ENCODE measurements at places on chromosomes 6 and 20.

GRCh38 chr20:31720486-31721407, 1.9 kb downstream of the BCL2L1 start:
- DNase-seq, result no peak

DNA sequence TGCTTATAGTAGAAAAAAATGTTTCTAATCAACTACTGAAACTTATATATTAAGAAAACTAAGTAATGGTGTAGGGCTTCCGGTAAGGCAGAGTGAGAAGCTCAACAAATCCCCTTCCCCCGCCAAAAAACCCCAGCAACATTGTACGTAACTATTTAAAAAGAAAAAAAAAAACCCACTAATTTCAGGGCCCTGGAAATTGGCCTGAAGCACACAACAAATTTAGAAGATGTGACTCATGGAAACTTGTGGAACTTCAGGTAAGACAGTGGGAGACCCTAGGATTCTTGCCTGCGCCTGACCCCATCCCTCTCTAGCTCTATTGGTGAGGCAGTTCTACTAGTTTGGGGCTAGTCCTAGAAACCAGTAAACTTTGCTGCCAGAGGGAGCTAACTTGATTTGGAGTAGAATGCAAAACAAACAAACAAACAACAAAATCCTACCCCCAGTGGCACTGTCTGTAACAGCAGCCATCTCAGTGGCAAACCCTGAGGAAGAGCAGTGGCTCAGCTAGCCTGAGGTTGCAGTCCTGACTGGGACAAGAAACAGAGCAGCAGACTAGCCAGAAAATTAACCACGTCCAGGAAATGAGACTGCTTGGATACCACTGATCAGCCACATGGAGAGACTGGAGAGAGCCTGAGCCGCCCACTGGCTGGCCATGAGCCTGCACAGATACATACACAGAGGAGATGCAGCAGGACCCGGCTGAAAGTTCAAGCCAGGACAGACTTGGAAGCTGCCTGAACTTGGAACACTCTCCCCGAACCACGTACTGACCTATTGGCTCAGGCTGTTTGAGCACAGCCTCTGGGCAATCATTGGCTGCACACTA, 135.1 kb downstream of the TBXT start:
- DNase-seq, result no peak

- no peak for DNase-seq
Observed at GRCh38 chr20:44695295-44695673, 19.9 kb upstream of the CCN5 start.

- DNase-seq, result no peak
Observed at GRCh38 chr6:13561624-13562267, 12.7 kb upstream of the SIRT5 start.

DNA sequence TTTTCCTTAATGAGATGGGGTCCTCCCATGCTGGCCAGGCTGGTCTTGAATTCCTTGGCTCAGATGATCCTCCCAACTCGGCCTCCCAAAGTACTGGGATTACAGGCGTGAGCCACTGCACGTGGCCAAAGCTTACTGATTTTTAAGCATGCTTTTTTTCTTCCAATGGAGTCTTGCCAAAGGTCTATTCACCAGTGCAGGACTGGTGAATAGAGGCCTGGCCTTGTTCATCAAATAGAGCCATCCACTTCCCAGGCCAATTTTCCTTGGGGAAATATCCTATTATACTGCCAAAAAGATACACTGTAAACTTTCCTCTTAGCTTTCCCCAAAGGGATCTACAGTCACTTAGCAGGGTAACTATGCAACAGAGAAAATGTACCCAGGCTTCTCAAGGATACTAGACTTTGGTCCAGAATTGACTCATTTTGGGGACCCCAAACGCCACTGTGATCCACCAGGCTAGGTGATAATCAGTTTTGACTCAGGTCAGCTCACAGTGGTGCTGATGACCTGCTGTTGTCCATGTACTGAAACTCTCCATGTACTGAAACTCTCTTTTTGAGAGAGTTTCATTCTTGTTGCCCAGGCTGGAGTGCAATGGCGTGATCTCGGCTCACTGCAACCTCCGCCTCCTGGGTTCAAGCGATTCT, 91.8 kb downstream of the REPS1 start:
- DNase-seq, result no peak

- DNase-seq, result no peak
Observed at GRCh38 chr6:119514345-119514744, 164.8 kb upstream of the MAN1A1 start.

DNA sequence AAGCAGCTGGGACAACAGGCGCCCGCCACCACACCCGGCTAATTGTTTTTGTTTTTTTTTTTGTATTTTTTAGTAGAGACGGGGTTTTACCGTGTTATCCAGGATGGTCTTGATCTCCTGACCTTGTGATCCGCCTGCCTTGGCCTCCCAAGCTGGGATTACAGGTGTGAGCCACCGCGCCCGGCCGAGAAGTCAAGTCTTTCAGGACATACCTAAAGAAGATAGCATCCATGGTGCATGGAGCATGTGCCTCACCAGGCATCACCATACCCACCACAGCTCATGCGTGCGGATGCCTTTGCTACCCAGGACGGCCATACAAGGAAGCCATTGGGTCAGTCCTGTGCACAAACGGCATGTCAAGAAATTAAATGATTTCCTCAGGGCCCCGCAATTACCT, 60.8 kb downstream of the DACT2 start:
- no peak for DNase-seq

- DNase-seq, result no peak
Observed at GRCh38 chr6:169108753-169109152, 144.9 kb downstream of the THBS2 start.

GRCh38 chr20:8535403-8536261, 403.6 kb downstream of the PLCB1 start:
- DNase-seq, result no peak

DNA sequence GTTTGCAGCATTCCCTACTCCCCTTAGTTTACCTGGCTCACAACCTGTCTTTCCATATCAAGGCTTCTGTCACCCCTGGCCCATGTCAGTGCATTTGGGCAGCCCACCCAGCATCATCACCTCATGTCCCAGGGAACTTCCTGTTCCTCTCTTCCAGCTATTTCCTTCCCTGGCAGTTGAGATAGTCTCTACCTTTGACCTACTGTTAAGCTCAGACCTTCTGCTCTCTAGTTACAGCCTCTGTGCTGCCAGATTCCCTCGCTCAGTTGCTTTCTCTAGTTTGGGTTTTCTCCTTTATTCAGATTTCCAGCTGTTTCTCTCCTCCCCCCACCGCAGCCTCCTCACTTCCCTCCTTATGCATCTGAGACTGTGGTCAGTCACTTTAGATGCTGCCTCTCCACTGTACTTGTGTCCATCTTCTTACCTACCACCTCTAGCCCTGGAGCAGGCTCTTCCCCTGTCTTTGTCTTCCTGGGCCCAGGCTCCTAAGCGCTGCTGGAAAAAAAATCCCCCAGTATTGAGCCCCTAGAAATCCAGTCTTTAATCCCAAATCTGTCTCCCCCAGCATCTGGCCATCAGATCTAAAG, 16.3 kb downstream of the PTPN1 start:
- no peak for DNase-seq

- DNase-seq, result no peak
Observed at GRCh38 chr6:167311286-167311685, 13.6 kb upstream of the TTLL2 start.

- DNase-seq, result no peak
Observed at GRCh38 chr6:42294759-42295158, 77.1 kb upstream of the MRPS10 start.

DNA sequence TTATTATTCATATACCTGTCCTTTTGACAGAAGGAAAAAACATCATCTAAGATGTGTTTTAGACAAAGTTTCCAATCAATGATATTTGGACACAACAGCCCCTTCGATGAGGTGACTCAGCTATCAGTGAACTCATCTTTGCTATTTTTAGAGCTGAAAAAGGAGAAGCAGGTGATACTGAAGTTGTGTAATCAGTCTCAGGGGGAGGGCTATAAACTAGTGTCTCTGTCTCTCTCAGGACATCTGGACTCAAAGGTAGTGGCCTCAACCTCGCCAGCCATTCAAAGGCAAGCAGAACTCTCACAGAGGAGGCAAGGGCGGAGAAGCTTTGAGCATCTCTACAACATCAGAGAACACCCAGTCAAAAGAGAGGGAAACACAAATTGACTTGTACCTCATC, 135.4 kb downstream of the BFSP1 start:
- no peak for DNase-seq

- no peak for DNase-seq
Observed at GRCh38 chr6:30009113-30009512, 52.0 kb upstream of the POLR1H start.

DNA sequence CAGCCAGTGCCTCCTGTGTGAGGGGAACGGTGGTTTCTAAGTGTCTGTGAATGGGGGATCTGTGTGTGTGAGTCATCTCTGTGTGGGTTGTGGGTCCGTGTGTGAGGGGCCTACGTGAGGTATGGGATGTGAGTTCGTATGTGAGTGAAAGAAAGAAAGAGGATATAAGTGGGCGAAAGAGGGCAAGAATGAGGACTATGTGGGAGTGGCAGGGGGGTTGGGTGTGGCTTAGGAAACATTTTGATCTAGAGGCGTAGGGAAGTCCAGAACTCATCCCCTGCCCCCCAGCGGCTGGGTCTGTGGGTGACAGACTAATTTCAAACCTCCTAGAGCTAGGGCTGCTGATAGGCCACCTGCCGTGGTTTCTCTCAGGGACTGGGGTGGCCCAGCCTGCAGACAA, 35.5 kb downstream of the DHX35 start:
- no peak for DNase-seq

DNA sequence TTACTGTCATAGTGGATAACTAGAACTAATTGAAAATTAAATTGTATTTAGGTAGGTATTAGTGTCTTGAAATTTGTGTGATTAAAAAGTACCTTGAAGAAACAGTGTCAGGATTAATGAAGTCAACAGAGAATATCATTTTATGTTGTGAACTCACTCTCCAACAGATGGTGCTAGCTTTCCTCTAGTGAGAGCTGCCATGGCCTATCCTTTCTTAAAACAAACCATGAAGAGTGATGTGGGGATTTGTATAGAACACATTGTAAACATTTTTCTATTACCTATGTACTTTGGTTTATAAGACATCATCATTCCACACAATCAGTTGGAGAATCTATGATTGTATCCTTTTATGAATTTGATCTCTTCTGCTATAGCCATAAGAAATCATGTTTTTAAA, 4.8 kb upstream of the SRSF12 start:
- no peak for DNase-seq

GRCh38 chr6:41228616-41229015, 467 bp downstream of the TREML4 start:
- no peak for DNase-seq

DNA sequence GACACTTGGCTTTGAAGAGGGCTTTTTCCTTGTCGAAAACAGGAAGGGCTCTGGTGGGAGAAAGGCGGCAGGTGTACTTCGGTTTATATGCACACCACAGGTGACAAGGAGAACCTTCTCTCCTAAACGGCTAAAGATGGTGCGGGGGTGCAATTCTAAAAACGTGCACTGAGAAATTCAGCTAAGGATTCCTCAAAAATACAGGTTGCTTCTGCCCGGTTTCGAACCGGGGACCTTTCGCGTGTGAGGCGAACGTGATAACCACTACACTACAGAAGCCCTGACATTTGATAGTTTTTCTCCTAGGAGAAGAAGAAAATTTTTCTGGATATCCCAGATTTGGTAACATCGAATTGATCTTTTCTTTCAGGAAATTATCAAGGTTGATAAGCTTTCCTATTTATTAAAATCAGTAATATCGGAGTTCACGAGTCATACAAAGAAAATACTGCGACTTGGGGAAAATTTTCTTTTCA, 32.0 kb downstream of the POM121L2 start:
- no peak for DNase-seq

GRCh38 chr6:56534680-56535419, 107.8 kb downstream of the DST start:
- no peak for DNase-seq

- DNase-seq, result no peak
Observed at GRCh38 chr20:62220666-62221568, 839 bp upstream of the HRH3 start.

DNA sequence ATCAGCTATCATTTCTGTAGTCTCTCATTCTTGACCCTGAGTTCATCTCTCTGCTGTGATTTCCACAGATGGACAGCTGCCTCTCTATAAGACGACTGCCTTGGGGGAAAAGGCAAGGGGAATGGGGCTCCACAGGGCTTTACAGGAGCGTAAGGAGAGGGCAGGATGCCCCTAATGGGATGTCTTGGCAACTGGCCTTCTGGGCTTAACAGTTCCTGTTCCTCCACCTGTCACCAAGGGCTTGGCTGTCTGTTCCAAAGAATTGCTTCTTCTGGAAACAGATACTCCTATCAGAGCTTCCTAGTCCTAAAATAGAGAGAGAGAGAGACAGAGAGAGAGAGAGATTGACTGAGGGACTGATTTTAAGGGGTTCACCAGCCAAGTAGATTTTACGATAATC, 181.9 kb downstream of the TMEM200A start:
- no peak for DNase-seq

DNA sequence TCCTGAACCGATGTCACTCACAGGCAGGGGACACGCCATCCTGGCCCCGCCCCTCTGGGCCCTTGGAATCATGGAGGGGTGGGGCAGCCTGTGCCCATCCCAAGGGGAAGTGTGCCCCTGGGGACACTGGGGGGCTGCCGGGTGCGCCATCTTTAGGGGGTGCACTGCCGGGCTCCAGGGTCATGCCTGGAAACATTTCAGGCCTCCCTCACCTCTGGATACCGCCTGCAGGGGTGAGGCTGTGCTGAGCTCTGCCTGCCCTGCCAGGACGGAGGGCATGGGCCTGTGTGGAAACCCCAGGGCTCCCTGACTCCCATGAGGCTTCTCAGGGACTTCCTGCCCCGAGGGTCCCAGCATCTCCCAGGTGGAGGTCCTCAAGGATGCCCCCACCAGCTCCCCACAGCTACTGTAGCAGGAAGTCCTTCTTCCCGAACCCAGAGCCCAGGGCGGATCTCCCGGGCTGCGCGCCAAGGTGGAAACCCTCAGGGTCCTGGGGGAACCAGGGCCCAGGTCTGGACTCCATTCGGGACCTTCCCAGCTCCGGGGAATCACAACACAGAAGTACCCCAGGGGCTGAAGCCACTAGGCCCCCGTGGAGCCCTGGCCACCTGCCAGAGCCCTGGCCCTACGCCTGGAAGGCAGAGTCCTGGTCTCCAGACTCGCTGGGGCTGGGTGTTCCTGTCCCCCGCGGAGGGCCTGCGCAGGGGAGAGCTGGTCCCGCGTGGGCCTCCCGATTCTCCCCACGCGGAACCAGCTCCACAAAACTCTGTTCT, 15.6 kb downstream of the CHRNA4 start:
- DNase-seq, result no peak

- no peak for DNase-seq
Observed at GRCh38 chr20:1734269-1734858, 76.8 kb upstream of the SIRPG start.
